ENCODE measurements at places on chromosomes 3 and 15.

GRCh38 chr15:63169788-63170187, 12.5 kb upstream of the RPS27L start:
- peak; percentile 72 for DNase-seq

DNA sequence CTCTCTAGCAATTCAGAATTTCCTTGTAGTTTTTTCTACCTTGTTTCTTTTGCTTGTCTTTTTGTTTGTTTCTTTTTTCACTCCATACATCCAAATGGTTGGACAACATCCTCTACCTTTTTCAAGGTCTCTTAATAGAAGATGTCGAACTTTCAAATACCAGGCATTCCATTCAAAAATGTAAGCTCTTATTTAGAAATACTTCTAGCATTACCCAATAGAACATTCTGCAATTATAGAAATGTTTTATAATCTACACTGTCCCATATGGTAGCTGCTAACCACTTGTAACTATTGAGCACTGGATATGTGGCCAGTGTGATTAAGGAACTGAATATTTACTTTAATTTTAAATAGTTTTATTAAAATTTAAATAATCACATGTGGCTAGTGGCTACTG, 196.2 kb upstream of the MRPL3 start:
- DNase-seq: no peak

DNA sequence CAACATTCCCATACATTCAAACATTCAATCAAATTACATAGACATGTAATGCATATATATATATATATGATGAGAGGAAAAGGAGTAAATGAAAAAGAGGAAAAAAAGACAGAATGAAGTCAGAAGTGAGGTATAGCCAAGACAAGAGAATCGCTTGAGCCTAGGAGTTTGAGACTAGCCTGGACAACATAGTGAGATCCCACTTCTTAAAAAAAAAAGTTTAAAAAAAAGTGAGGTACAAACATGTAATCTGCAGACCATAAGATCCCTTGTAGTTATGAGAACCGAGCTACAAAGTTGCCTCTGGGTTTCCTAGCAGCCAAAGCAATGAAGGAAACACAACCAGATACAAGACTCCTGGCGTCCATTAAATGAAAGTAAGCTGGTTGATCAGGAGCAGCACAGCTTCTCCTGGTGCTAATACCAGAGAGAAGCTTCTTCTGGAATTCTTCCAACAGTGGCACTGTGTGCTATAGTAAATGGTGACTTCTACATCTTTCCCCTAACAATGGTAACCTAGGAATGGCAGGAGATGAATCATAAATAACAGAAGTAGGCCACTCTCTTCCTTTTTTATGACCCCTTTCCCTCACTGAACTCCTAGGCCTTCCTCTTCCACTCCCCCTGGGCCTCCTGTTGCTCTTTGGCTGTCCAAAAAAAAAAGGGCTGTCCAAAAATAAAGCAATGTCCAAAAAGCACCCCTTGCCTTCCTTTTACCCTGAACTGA, 3.5 kb downstream of the KCNMB3 start:
- no peak for DNase-seq

GRCh38 chr3:128285042-128285966, 132.0 kb downstream of the EEFSEC start:
- no peak for DNase-seq

- DNase-seq: no peak
These were observed 41.9 kb upstream of the PRR20G start for GRCh38 chr3:127329631-127330285.

GRCh38 chr3:89699771-89700170, 592.4 kb downstream of the EPHA3 start:
- no peak for DNase-seq

DNA sequence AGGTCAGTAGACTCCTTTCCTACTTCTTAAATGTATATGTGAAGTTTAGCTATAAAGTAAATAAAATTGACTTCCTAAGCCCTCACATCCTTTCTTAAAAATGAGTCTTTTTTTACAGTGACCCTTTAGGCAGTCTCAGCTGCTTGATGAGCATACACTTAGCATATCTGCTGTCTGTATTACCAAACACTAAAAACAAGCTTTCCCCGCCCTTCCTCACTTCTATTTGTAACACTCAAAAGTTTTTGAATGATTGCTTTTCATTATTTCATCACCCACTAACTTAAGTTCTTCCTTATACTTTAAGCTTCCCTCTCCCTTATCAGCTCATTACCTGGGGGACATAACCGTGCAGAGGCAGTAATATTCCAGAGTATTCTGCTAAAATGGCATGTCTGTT, 89.4 kb downstream of the PLOD2 start:
- no peak for DNase-seq

DNA sequence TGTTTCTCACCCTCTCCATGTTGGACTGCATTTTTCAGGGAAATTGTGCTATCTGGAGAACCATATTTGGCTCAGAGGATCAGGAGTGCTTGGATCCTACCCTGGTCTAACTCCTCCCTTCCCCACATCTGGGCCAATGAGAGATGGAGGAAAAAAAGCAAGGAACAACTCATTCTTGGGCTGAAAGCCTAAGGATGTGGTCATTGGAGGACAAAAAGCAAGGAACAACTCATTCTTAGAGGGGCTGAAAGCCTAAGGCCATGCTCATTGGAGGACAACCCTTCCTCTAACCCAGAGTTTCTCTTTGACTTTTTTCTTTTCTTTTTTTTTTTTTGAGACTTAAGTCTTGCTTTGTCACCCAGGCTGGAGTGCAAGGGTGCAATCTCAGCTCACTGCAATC, 48.6 kb upstream of the CHRNB4 start:
- DNase-seq: no peak

- DNase-seq: no peak
These were observed 62.9 kb downstream of the PLD1 start for GRCh38 chr3:171747223-171747920.

DNA sequence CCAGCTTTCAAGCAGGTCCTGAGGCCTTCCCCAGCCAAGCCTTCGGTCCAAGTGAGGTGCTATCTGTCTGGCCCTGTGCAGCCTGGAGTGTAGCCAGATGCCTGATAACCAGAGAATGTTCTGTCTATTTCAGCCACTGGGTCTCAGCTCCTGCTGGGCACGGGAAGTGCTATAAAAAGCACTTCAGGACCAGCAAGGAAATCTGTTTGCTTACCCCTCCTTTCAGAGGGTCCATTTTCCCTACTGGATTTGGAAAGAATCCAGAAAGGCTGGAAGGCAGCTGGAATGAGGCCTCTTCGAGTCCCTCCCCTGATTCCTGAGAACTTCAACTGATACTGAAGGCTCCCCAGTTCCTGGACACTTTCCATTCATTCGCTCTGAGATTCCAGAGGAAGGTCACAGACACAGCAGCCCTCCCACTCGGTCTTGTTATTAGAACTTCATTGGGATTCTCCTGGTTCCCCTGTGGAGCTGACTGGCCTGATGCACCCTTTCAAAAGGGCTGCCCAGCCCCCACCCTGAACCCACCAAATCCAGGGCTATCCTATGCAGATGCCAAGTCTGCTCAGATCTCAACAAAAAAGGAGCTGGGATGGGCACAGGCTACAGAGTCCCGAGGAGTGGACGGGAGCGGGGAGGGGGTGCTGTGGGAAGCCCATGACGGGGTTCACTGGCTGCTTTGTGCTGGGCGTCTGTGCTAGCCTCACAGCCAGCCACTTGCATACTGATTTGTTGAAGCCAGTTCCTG, 70.4 kb downstream of the UMPS start:
- DNase-seq: peak; percentile 64

- no peak for DNase-seq
These were observed 101.4 kb upstream of the HACD2 start for GRCh38 chr3:123686251-123686650.

- DNase-seq: no peak
These were observed 54.4 kb downstream of the GTF2E1 start for GRCh38 chr3:120796976-120797375.

GRCh38 chr15:74511583-74511982, 29.4 kb upstream of the ARID3B start:
- DNase-seq: no peak

GRCh38 chr3:157136647-157137387, 23.1 kb downstream of the CCNL1 start:
- DNase-seq: peak; percentile 72

DNA sequence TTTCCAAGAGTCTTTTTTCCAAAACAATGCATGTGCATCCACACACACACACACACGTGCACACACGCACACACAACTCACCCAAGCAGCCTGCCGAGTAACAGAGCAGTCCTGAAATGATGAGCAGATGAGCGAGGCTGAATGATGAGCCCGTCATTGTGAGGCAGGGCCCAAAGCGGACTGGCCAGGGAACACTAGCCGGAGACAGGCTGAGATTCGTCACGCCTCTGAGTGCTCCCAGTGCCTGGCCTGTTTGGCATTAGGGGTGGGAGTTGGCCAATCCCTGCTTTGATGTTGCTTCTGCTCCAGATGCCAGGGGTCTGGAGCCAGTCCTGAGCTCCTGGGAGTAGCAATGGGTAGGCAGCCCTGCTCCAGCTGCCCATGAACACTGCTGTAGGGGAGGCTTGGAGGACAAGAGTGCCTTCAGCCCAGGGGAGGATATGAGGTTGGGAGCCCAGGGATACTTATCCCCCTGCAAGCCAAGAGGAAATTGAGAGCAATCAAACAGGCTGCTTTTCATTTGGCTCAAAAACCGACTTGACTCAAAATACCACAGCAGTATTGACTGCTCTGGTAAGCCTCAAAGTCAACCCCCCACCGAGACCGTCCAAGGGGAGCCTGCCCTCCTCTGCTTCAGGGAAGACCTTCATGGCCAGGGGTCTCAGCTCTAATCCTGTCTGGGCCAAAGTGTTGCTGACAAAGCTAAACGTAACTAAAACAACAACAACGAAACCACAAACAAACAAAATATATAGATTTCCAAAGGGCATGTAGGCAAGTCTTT, 22.9 kb downstream of the COLQ start:
- peak; percentile 67 for DNase-seq

DNA sequence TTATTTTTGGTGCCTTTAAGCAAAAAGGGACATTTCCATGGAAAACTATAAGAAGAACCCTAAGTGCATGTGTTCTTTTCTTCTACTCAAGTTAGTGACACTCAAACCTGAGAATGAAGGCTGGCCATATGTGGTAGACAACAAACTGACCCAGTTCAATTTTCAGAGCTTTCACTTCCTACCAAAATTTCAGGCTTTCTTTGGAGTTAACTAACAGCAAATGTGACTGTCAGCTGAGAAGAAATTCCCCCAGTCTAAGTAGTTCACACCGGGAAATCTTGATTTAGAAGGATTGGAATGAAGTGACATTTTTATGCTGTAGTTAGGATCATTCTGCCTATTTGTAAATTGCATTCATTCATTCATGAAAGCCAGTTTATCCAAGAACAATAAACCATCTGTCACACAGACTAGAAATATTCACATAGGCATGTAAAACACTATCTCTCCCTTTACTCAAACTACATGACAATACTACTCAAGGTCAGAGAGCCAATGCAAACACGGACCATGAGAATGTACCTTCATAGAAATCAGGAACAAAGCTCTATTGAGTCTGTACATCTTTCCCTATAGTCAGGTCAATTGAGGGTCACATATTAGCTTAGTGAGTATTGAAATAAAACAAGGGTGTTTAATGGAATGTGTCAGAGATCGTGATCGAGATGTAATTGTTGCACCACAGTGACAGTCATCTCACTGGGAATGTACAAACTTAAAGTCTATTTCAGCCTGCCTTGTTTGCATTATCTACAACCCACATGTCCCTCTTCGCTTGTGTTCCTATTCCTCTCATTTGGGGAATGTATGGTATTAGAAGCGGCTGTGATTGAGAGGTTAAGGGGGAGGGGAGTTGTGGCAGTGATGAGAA, 113.8 kb upstream of the TGFBR2 start:
- no peak for DNase-seq

DNA sequence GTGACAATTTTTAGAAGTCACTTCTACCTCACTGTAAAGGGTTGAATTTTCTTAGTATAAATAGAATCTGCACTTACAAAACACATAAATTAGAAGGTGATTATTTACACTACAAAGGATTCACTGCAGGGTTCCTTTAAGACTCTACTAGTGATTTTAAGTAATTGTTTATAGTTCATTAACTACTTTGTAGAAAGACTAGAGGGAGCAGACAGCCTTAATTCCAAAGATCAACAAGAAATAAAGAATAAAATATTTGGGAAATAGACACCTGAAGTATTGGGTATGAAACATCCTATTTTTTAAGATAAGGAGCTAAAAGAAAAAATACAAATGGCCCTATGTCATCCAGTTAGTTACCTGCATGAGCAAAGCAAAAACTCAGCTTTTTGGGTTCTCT, 360.5 kb upstream of the ALCAM start:
- DNase-seq: no peak

GRCh38 chr15:74489518-74490338, 28.8 kb upstream of the UBL7 start:
- DNase-seq: peak; percentile 8

- no peak for DNase-seq
These were observed 229.2 kb downstream of the CDIN1 start for GRCh38 chr15:36808411-36809160.

DNA sequence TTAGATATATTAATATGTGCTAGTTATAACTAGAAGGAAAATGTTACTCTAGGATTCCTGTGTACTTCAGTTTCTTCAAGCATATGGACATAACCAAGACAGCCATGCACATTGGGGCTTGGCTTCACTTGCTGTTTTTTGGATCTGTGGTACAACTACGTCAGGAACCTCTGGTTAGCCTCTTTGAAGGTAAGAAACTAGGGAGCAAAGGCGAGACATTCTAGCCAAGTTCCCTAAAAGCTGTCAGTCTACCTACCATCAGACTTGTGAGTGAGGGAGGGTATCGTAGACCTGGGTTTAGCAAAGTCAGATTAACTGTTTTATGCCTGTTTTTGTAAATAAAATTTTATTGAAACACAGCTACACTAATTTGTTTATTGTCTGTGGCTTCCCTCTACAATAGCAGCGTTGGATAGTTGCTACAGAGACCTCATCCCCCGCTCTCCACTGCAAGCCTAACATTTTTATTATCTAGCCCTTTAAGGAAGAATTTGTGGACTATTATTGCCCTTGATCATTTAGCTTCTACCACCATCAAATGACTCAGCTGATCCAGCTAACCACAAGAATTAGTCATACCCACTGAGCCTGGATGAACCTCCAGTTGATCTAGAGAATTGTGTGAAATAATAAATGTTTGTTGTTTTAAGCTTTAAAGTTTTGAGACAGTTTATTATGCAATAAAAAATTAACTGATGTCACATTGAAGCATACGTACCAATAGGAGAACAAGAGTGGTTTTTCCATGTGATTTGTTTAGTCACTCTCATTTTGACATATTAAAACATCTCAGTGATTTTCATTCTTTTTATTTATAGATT, 58.1 kb downstream of the RSRC1 start:
- no peak for DNase-seq
